ENCODE measurements at places on chromosomes 3 and 15. TPM values are rescaled to one million over a fixed set of nuclear protein-coding genes. Genes with fewer than 3 reads are reported as not detected.

- no peak for DNase-seq
These were observed 87.6 kb downstream of the BDH1 start for GRCh38 chr3:197468167-197468566.

GRCh38 chr3:128823631-128824030 is 55.8 kb upstream of the ACAD9 start:
- DNase-seq, result no peak

- no peak for DNase-seq
These were observed 67.0 kb upstream of the ABHD2 start for GRCh38 chr15:89021224-89021623.

GRCh38 chr3:192917404-192918274 is at the start of gene MB21D2:
MB21D2 (minus strand) TSS chr3:192917856; CDS start chr3:192917840, 16 bp downstream.
- DNase-seq, result peak; percentile 64

DNA sequence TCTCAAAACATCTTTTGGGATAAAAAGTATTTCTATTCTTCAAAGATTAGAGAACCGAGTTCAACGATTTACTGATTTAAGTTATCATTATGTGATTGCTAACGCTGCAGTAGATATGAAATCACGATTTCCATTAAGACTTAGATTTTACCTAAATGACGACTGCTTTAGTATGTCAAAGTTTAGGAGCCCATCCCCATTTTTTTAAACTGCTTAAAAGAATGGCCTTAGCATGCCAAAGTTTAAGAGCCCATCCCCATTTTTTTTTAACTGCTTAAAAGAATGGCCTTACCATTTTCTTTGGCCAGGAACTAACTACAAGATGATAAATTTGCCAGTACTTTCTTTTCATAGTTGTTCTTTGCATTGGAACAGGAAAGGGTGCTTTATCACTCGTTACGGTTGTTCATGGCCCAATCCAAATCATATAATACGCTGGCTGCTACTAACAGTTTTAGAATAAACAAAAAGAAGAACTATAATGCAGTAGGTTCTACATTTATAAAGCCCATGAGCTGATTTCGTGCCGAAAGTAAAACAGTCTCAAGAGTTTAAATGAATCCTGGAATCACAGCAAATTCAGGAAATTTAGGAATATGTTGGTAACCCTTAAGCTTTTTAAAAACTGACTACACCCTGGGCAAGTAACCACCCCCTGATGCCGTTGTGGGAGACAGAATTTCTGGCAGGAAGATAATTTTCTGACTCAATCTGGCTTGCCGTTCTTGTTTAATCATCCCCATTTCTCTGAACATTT is 869 bp upstream of the TSC22D2 start:
- no peak for DNase-seq

DNA sequence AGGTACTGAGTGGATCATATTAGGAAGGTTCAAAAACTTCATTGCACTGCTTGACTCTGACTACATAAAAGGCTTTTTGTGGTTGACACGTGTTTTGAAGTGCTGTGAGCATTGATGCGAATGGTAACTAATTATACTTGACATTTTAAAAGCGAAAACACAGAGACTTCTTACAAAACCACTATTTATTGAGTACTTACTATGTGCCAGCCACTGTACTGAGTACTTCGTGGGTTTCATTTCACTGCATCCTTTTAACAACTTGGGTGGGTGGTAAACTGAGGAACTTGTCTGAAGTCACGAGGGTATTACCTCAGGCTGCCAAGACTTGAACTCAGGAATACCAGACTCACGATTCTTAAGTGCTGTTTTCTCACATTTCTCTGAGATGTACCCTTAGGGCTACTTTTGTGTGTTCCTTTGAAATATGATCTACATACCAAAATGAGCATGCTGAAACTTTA is 45.3 kb upstream of the PPP4R2 start:
- DNase-seq, result no peak

DNA sequence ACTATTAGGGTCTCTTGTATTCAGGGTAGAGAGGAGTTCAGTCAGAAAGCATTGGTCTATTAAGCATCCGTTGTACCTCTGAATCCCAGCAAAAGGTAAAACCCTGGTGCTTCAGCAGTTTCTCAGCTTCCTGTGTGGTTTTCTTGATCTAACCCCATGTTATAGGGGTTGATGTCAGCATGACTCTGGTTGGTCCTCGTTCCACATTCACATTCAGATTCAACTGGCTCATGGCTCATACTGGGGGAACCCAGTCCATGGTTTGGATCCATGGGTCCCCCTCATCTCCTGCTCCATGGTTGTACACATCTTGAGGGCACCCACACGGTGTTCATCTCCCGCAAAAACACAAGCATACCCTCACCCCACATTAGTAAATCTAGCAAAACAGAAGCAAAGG is 47.7 kb upstream of the C2CD4B start:
- peak; percentile 49 for DNase-seq

DNA sequence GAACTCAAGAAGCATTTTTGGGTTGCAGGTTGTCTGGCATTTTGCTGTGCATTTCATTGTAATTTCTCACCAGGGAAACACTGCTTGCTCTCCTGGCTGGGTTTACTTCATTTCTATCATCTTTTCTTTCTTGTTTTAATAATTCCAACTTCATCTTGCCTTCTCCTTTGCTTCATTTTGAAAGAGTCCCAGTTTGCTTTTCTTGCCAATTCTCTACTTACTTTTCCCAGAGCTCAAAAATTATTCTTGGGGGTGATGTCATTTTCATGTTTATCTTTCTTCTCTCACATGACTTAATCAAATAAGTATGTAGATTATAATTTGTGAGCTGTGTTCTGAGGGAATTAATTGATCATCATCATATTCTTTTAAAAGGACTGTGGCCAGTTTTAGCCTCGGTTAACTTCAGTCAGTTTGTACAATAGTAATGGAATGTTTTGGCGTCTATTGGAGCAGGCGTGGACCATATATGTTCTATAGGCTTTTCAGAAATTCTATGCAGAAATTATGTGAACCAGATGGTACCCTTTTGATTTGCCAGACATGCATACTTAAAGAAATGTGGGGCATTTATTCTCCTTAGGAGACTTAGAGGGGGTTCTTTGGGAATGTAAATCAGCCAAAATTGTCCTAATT is 30.1 kb downstream of the SH3GL3 start:
- DNase-seq, result no peak

GRCh38 chr3:49004352-49005302 is 2.6 kb upstream of the WDR6 start:
- no peak for DNase-seq

- DNase-seq, result no peak
These were observed 19.3 kb downstream of the PDZRN3 start for GRCh38 chr3:73605412-73605811.

- DNase-seq, result no peak
These were observed 85.4 kb downstream of the SLC6A11 start for GRCh38 chr3:10901296-10901945.

GRCh38 chr15:43229977-43230376 is 9.2 kb upstream of the EPB42 start:
- DNase-seq, result no peak

GRCh38 chr15:46174122-46174521 is 539.3 kb downstream of the SQOR start:
- DNase-seq, result no peak

DNA sequence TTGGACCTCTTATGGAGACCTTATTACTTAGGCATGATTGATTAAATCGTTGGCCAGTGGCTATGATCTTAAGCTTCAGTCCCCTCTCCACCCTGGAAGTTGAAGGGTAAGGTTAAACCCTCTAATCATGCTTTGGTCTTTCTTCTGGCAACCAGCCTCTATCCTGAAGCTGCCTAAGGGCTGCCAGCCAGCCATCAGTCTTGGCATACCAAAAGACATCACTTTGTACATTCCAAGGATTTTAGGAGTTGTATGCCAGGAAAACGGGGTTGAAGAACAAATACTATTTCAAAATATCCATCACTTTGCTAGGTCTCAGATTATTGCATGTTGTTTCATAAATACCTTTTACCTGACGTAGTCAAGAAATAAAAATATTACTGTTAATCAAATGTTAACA is 28.9 kb downstream of the UBE2E2 start:
- no peak for DNase-seq

DNA sequence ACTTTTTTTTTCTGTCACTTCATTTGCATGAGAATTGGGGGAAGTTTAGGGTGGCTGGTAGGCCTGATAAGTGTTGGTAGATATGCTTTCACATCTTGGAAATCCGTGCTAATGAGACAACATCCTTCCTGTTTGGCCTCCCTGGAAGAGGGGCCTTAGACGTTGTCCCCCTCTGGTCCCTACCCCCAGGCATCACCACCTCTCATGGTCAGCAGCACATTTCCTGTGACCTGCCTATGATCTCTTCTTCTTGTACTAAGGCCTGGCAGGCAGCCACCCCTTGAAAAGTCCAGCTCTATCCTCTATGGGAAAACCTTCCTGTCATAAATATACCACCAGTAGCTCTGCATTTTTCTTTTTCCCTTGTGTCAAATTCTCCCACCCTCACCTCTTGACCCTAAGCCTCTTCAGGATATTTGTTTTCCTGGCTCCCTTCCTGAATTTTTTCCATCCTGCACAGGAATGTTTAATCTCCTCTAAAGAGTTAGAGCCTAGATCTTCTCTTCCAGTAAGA is 107.8 kb downstream of the SNRK start:
- no peak for DNase-seq

- DNase-seq, result no peak
These were observed 37.1 kb upstream of the HDC start for GRCh38 chr15:50302581-50302980.

DNA sequence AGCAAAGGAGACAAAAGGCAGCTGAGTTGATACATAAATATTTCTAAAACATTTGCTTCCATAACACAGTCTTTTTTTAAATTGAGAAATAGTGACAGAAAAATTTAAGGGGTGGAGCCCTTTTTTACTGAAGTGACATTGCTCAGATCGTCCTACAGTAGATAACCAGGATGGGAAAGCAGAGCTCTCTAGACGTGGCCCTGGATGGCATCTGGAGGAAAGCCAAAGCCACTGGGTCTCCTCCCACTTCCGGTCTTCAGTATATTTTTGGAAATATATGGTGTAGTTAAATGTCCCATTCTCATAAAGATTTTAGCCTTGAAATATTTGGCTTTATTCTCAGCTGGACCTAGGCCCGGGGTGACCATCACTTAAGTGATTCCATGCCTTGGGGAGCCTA is 326.1 kb downstream of the ZNF621 start:
- DNase-seq, result no peak

DNA sequence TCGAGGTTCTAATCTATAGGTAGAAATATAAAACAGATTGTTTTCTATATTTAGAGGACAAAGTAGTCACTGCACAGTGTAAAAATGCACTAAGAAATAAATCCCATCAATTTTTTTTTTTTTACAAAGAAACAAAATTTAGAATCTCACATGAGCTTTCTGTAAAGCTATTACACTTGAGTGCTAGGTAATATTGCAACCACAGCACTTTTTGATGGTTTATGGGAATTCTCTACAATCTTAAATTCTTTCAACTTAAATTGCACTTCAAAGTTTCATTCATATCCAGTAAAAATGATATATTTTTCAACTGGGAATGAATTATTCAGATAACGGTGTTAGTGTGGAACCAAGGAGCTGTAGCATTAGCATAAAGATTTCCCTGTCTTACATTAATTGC is 1035.4 kb downstream of the SQOR start:
- DNase-seq, result no peak

DNA sequence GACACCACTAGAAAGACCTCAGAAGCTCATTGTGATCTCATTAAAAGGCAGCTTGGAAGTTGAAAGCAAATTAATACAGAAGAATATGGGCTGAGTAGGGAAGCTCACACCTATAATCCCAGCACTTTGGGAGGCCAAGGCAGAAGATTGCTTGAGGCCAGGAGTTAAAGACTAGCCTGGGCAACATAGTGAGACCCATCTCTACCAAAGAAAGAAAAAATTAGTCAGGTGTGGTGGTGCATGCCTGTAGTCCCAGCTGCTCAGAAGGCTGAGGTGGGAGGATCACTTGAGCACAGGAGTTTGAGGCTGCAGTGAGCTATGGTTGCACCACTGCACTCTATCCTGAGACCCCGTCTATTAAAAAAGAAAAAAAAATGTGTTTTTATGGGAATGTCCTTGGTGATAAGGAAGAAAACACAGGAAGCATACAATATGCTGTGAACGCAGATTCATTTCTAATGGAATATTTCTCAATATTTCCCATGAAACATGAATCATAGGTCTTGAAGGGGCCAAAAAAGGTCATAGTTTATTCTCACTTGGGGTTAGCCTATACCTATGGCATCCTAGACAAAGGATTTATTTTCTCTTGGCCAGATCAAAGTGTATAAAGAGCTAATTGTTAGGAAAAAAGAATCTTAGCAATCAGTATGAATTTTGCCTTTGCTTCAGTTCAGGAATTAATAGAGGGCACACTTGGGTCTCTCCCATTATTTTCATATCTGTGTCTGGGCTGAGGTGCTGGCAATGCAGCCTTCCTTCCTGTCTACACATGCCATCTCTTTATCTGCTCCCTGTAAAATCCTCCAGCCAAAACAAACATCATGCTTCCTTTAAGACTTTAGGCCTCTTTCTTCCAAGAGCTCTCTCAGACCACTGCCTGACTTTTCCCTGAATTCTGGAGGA is 98.2 kb downstream of the FNDC3B start:
- no peak for DNase-seq

- no peak for DNase-seq
These were observed 5.7 kb upstream of the CPNE9 start for GRCh38 chr3:9697892-9698291.

The FAM107A gene
- not detected for total RNA-seq

The CNTN6 gene
- total RNA-seq, result not detected

The COL6A6 gene
- total RNA-seq, result not detected

The OR5H6 gene
- total RNA-seq, result not detected

The RAD51 gene
- total RNA-seq, result 87.3 TPM

The STAB1 gene
- total RNA-seq, result 0.05 TPM

The TMEM45A gene
- 0.29 TPM for total RNA-seq

The PARP15 gene
- total RNA-seq, result 38.6 TPM

The ACP3 gene
- total RNA-seq, result not detected

The DUOXA1 gene
- total RNA-seq, result not detected

The SAMMSON gene
- total RNA-seq, result not detected

The TM6SF1 gene
- 18.2 TPM for total RNA-seq

The SOX14 gene
- not detected for total RNA-seq

The CCR5 gene
- total RNA-seq, result 38.4 TPM

The GOLGA8J gene
- not detected for total RNA-seq

The PLA1A gene
- total RNA-seq, result not detected

The IL5RA gene
- not detected for total RNA-seq
